Breast epithelium (tissue), 4 donors: ENCODE measurements at places on chromosomes 2 and 18. TPM values are rescaled to one million over a fixed set of nuclear protein-coding genes. Genes with fewer than 3 reads are reported as not detected.

C2orf72 gene
- total RNA-seq, result 1.3 TPM

- no peak for DNase-seq
Observed at GRCh38 chr2:142853912-142854311, 23.6 kb upstream of the KYNU start.

CFC1 gene
- not detected for total RNA-seq

- DNase-seq, result no peak
Observed at GRCh38 chr2:22481486-22482259, 903.3 kb upstream of the KLHL29 start.

RNF125 gene
- total RNA-seq, result 4.5 TPM

DNA sequence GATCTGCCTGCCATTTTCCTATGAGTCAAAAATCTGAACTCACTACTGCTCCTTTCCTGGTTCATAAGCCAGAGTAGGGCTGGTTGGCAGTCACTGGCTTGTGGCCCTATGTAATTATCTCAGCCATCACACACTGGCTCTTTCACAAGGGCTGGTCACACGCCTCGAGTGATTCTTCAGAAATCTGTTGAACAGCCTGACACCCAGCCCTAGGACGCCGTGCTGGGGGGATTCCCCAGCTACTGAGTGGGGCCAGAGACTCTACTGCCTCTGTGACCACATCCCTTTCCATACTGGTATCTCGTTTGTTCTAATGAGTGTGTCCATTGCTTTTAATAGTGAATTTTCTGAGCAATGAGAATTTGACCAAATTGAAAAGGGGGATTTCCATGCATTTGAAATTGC lies 45.8 kb upstream of the RBM44 start:
- no peak for DNase-seq
